ENCODE measurements at places on chromosomes 2 and 18.
A peak's percentile ranks its signal among the peaks of the same experiment; 100 is the strongest.

DNA sequence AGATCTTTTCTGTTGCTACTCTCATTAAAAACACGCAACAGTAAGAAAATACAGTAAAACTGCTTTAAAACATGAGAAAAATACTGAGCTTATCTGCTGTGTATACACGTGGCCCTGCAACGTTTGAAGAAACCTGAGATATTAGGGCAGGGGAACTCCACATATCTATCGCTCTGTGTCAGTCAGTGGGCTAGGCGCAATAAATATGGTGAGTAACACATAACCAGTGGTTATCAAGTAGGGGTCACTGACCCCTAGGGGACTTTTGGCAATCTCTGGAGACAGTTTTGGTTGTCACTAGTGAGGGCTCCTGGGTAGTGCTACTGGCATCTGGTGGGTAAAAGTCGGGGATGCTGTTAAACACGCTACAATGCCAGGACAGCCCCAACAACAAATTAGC lies 14.9 kb downstream of the STAT1 start:
- no peak for DNase-seq

DNA sequence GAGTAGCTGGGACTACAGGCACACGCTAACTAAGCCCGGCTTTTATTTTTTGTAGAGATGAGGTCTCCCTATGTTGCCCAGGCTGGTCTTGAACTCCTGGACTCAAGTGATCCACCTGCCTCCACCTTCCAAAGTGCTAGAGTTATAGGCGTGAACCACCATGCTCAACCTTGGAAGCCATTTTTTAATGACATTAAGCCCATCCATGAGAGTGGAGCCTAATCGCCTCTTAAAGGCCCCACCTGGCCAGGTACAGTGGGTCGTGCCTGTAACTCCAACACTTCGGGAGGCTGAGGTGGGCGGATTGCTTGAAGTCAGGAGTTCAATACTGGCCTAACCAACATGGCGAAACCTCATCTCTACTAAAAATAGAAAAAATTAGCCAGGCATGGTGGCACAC lies 41.6 kb upstream of the TFCP2L1 start:
- DNase-seq: no peak

GRCh38 chr2:129233751-129234406 lies 745.6 kb upstream of the RAB6C start:
- DNase-seq: peak; percentile 42

DNA sequence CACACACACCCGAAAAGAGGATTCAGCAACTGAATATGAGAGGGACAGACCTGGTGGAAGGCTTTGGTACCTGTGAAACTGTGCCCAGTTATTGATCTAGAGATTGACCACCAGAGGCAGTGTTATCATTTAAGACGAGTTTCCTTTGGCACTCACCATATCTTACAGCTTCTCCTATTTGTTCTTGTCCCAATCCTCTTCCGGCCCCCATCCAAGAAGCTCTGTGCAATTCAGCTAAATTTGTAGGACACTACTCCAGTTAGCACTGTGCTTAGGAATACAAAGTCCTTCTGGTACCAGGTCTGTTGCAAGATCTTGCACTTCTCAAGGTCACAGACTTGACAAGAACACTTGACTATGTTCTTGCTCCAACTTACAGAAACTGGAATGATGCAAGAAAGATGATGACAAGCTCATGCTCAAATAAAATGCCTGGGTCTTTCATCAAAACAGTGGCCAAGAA lies 177.7 kb downstream of the TMEM247 start:
- peak; percentile 25 for DNase-seq

GRCh38 chr2:595831-596592 lies 81.2 kb downstream of the TMEM18 start:
- no peak for DNase-seq

DNA sequence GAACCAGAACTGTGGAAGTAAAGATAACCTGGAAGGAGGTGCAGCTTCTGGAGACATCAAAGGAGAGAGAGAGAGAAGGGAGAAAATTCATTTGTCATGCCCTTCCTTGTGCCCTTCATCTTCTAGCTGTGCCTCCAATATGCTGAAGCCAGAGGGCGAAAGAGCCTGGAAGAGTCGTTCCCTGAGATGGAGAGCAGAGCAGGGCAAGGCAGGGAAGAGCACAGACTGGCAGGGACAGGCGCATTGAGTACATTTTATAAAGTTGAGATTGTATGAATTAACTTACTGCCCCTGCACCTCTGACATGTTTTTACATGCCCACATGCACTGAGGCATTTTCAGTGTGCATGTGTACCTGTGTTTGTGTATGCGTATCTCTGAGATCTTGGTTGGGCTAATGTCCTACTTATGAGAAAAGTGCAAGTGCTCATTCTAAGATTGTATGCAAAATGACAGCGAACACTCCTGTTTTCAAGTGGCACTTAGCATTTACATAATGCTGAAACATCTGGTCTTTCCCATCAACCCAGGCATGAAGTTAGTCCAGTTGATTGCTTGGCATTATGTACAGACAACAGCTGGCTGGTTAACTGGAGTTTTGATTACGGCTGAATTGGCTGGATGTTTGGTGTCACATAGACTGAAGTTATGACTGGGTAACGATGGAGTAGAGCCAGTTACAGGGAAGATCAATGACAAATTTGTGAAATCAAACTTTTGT lies 23.7 kb upstream of the MMADHC start:
- peak; percentile 20 for DNase-seq

- no peak for DNase-seq
Measured at GRCh38 chr2:48417856-48418838, 111.8 kb upstream of the STON1 start.

DNA sequence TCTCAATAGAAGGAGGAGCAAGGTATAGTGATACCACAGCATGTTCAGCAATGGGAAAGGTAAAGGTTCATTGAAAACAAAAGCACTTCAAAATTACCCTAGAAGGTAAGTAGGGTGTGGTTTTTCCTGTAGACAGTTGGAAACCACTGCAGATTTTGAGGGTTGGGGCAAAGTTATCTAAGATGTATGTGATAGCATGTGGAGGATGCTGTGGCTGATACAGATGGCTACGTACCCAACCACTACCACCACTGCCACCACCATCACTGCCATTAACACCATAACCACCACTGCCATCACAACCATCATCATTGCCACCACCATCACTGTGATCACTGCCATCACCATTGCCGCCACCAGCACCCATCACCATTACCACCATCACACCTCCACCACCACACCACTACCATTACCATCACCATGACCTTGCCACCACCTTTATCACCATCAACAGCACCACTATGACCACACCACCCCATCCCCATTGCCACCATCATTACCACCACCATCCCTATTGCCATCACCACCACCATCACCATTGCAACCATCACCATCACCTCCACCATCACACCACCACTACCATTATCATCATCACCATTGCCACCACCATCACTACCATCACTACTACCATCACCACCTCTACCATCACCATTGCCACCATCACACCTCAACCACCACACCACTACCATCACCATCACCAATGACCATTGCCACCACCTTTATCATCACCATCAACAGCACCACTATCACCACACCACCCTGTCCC lies 3.7 kb downstream of the TMSB10 start:
- DNase-seq: no peak

GRCh38 chr2:168649105-168649504 lies 153.3 kb upstream of the NOSTRIN start:
- DNase-seq: no peak

DNA sequence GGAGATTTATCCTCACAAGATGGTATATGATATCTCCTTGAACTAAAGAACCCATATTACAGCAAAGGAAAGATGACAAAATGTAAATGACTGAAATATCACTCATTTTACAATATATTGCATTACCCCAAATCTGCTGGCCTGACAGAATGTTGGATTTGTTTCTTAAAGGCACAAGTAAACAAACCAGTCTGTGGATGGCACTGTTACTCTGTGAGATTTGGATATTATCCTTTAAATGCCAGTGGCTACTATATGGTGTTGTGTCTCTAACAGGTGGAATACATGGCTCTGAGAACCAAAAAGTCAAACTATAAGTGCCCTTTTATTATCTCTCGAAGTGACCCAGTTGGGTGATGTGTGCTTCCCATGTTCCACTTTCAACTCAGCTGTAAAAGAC lies 125.7 kb downstream of the PDE1A start:
- DNase-seq: no peak

DNA sequence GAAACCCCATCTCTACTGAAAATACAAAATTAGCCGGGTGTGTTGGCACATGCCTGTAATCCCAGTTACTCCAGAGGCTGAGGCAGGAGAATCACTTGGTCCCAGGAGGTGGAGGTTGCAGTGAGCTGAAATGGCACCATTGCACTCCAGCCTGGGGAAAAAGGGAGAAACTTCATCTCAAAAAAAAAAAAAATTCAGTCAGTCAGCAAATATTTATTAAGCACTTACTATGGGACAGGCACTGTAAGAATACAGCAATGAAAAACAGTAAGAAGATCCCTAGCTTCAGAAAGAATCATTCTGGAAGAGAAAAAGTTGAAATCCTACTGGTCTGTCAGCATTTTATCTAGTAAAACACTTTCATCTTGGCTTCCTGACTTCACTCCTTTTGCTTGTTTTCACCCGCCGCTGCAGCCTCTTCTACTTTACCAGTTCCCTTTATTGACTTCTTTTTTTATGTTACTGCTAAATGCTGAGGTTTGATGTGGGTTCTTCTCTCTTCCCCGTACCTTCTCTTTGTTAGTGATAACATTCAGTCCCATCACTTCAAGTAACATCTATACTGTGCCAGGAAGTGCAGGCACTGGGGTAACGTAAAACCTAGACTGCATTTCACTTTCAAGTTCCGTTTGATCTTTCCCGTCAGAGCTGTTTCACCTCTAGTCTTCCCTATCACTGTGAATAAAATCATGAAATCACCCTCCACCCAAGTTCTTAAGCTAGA lies 10.8 kb upstream of the TAF4B start:
- no peak for DNase-seq

DNA sequence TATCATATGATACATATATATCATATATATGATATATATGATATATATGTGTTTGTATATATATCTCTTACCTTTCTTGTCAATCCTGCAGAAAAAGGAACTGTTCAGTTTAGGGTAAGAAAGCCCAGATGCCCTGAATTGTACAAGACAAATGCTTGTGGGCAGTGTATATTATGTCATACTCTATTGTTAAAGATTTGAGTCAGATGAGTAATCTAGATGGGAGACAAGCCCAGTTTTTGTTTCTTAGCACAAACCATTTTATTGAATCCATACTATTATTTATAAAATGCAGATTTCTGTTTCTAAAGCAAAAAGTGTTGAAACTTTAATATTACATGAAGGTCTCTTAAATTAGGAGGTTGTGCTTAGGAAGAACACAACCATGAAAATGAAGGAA lies 90.6 kb downstream of the VRK2 start:
- DNase-seq: peak; percentile 51

GRCh38 chr2:88148929-88149438 lies 21.1 kb upstream of the FABP1 start:
- DNase-seq: no peak

DNA sequence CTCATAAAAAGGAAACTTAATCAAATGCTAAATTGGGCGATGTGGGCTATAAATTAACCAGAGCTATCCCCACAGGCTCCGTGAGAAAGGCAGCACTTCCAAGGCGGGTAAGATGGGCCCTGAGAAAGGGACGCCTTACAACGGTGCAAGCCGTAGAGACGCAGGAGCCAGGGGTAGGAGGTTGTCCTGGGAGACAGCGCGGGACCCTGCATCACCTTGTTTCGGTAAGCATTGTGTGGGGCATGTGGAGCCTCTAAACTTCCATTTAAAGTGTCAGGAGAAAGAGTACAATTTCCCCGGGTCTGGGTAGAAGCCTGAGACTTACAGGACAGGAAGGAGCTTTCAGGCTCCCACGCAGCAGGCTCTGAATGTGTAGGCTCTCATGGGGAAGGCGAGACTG lies 1.2 kb upstream of the PER2 start:
- DNase-seq: no peak

DNA sequence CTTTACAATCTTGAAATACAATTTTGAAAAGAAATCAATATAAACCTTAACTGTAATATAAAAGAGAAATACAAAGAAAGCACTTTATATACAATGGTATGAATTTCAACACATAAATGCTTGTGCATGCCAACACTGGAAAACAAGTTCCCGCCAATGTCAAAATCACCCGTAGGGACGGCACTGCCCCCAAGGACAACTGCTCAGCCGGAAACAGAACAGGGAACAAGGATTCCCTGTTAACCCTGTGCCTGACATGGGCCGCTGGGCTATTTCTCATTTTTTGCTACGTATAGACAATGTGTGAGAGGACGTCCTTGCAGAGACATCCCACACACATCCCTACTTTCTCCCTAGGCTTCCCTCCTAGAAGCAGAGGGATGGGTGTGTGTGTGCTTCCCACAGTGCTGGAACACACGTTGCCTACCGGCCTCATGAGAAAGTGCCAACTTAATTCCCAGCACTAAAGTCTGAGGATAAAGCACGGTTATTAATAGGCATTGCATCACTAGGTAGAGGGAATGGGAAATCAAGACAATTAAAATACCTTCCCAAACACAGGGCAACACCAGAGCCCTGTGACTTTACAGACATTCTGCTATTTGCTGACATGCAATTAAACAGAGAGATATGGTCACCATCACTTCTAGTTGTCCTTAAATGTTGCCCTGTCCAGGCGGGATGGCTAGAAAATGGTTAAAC lies 14.4 kb downstream of the AFG3L2 start:
- DNase-seq: no peak

DNA sequence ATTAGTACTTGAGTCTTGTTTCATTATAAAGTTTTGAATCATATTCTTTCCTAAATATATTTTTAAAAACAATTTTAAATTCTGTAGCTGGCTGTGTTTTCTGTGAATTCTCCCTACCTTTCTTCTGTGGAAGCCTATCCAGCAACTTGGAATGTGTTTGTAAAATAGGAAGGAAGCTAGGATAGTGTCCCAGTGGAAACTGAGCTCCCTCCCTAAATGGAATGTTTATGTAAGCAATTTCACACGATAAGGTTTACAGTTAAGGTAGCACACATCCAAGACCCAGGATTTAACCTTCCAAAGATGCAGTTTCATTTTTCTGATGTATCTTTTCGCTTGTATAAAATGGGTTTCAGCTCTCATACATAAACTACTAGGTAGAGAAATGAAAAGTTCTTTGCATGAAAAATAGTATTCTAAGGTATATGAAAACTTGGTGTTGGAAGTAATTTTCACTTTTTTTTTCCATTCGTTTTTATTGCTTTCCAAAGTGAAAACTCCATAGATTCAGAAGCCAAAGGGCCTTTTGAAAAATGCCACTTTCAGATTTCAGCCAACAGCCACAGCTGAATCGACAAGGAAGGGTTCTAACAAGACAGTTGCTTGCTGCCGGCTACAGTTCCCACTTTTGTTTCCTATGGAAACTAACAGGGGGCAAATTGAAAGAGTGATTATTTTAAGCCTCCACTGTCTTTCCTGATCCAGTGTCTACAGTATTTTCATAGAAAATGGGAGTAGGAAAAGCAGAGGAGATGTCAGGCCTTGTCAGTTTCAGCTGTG lies 405.1 kb upstream of the POU3F3 start:
- DNase-seq: no peak

DNA sequence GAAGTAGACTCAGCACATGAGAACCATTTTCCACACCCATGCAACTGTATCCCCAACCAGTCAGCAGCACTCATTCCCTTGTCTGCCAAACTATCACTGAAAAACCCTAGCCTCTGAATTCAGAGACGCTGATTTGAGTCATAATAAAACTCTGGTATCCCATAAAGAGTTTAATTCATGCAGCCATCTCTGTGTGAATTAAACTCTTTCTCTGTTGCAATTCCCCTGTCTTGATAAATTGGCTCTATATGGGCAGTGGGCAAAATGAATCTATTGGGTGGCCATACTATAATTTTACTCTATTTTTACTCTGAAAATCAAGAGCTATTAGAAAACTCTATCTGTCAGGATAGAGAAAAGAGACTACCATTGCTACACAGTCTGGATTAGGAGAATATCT lies 40.6 kb upstream of the TWSG1 start:
- DNase-seq: no peak

- no peak for DNase-seq
Measured at GRCh38 chr2:240399419-240400324, 35.8 kb upstream of the GPC1 start.
